Stimulated activated CD8-positive, alpha-beta memory T cell treated with anti-CD3 and anti-CD28 coated beads, Interleukin-4, amount 100 ng/mL, for 1 hour (primary cell): ENCODE measurements at places on chromosomes 5 and 9.
A peak's percentile ranks its signal among the peaks of the same experiment; 100 is the strongest.

GRCh38 chr5:5101676-5102075, 38.5 kb upstream of the ADAMTS16 start:
- DNase-seq, result no peak

- DNase-seq, result no peak
Measured at GRCh38 chr5:178439493-178440180, 150.6 kb downstream of the COL23A1 start.

GRCh38 chr5:160421625-160422258, at the start of gene PTTG1:
TSS of gene PTTG1 (plus strand) at chr5:160421855. CDS start at chr5:160422313, 458 bp downstream.
- peak; percentile 79 for DNase-seq

DNA sequence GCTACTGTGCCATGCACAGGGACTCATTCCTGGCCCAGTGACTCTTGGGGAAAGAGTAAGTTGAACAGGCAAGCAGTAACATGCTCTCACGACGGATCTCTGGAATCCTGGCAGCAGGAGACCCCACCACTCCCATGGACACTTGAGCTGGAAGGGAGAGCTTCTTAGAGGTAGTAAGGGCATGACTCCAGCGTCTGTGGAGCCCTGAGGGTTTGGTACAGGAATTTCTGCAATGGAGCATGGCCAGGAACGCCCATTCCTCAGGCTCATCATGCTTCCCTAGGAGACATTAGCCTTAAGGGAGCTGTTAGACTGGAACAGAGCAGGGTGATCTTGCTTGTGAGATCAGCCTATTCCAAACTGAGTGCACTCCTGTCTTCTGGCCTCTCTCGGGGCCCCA, 212.9 kb downstream of the MAT2B start:
- DNase-seq, result no peak

- no peak for DNase-seq
Measured at GRCh38 chr9:128792978-128793686, 6.1 kb downstream of the TBC1D13 start.

- DNase-seq, result no peak
Measured at GRCh38 chr9:133841167-133841812, 103.1 kb upstream of the SARDH start.

DNA sequence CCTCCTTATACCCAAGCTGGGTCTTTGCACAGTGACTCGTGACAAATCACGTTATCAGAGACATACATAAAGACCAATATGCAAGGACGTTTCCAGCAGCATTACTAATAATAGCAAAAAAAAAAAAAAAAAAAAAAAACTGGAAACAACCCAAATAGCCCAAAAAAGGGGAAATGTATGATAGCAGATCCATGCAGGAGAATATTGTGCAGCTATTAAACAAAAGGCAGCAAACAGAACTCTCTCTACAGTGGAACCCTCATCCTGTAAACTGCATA, 37.7 kb downstream of the C5orf15 start:
- no peak for DNase-seq

DNA sequence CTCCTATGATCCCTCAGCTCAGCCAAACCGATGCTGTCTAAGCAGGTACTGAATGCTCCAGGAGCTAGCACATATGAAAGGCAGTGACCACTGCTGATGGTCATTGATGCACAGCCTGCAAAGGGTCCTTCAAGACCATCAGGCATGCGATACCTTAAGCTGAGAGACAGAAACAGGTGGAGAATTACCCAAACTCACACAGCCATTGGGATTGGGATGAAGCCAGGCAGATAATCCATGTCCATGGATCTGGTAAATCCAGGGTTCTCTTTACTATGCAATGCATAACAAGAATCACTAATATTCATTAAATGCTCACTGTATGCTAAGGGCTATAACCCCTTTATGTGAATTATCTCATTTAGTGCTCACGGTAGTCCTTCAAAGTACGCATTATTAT, 36.2 kb downstream of the RAPGEF1 start:
- no peak for DNase-seq

DNA sequence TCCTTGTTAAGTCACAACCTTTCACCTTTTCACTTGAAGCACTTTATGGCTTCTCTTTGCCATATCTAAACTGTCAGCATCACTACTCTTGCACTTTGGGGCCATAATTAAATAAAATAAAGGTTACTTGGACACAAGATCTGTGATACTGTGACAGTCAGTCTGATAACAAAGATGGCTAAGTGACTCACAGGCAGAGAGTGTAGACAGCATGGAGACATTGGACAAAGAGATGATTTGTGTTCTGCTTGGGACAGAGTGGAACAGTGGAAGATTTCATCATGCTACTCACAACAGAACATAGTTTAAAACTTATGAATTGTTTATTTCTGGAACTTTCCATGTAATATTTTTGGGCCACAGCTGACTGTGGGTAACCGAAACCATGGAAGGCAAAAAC, 81.7 kb upstream of the SMC5 start:
- DNase-seq, result no peak

DNA sequence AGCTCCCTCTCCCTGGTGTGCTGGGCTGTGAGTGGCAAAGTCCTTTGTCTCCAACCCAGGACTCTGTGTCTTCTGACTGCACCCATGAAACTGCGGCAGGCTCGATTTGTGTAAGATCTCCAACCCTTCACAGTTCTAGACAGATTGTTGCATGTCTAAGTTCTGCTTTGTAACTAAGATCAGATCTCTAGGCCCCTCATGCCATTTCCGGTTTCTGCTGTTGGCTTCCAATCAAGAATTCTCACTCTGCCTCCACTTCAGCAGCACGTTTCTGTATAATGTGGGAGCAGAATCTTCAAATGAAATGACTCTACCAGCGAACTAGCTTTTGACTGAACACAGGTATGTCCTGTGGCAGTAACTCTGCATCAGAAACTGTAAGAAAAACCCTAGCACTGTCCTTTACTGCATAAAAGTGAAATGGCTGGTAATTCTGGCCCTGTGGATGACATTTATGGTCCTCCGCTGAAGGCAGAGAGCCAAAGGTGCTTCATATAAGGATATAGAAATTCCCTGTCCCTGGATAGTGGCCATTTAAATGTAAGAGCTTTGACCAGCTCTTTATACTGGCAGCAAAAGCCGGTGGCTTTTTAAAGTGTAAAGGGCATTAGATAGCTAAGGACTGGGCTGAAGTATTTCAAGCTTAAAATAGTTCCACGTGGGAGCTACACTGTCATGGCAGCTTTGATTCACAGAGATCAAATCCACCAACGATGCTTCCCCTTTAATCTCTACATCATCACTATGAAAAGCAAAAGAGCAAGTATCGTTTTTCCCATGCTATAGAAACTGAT, 319.0 kb upstream of the CDH6 start:
- no peak for DNase-seq

- no peak for DNase-seq
Measured at GRCh38 chr5:51471630-51472029, 88.4 kb downstream of the ISL1 start.

DNA sequence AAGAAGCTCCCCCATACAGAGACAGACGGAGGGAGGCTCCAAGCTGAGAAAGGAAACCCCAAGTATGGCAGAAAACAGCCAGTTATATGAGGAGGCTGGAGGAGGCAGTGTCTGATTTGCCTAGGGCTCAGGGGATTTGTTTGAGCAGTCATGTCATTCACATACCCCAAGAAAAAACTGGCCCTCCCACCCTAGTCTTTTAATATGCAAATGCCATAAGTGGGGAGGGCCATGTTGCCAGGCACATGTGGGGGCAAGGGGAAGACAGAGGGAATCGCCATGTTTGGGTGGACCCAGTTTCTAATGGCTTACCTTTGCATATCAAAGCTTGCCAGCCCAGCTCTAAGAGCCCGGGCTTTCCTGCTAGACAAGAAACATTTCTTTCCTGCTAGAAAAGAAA, 1163.8 kb downstream of the TAF11L14 start:
- no peak for DNase-seq

GRCh38 chr5:177309351-177310191, 2.1 kb downstream of the MXD3 start:
- no peak for DNase-seq

- DNase-seq, result no peak
Measured at GRCh38 chr5:61000887-61001286, 55.9 kb downstream of the NDUFAF2 start.

GRCh38 chr9:103942651-103943050, 151.5 kb upstream of the SMC2 start:
- DNase-seq, result no peak
